Stimulated activated CD8-positive, alpha-beta memory T cell treated with anti-CD3 and anti-CD28 coated beads, Interleukin-7, amount 100 ng/mL, for 24 hours (primary cell): ENCODE measurements at places on chromosomes 3 and 15.
A peak's percentile ranks its signal among the peaks of the same experiment; 100 is the strongest.

DNA sequence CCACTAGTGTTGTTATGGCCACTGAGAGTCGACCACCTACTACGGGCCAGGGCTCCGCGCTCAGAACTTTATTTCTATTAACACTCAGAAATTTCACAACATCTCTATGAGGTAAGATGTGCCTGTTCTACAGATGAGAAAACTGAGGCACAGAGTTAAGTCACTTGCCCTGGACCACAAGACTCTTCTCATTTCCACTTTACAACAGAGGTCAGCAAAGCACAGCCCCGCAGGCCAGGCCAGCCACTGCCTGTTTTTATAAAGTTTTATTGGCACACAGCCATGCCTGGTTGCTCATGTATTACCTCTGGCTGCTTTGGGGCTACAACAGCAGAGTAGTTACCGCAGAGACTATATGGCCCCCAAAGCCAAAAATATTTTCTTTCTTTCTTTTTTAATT, 503.6 kb downstream of the SHQ1 start:
- DNase-seq = no peak

DNA sequence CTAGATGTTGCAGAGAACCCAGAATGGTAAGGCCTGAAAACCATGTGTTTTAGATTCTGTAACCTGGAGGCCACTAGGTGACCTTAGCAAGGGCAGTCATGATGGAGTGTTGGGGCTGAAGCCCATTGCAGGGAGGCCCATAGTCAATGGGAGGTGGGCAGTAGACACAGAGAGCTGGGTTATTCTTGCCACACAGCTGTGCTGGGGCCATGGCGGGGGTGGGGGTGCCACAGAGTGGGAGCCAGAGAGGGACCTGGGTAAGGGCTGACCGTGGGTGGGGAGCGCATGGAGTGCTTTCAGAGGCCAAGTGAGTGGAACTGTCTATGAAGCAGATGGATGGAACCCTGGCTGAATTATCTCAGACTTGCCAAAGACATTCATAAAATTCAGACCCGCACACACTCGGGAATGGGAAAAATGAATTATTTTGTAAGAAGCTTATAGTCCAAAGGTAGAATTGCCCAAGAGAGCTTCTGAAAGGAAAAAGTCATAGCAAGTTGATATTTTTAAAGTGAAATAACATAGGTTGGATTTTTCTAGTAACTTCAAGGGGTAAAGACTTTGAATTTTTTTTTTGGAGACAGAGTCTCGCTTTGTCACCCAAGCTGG, 53.9 kb downstream of the SMAD3 start:
- no peak for DNase-seq

DNA sequence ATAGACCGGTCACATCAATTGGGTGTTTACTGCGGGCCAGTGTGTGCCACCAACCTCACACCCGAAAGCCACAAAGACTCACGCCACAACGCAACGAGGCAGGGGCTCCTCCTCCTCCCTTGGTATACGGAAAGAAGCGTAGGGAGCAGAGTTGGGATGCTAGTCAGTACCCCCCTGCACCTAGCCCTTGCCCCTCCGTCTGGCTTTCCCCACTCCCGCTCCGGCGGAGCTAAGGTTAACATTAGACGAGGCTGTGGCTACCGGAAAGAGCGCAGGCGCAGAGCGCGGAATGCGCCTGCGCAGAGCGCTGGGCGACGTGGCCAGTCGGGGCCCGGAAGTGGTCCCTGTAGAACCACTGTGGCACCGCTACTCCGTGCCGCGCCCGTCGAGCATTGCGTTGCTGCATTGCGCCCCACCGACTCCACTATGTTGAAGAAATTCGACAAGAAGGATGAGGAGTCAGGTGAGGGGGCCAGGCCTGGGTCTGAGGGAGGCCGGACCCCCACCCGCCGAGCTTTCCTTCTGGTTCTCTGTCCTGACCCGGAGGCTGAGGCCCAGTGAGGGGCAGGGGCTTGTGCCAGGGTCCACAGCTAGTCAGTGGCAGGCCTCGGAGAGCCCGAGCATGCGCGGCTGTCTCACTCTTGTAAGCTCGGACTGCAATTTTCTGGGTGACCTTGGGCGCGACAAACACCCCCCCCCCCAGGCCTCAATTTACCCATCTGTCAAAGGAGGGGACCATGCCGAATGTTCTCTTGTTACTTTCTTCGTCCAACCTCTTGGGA, at the start of gene COPG1:
TSS of gene COPG1 (plus strand) at position 323 of the 782 bp plus-strand sequence. CDS start at position 427, 104 bp downstream.
- peak; percentile 66 for DNase-seq

- no peak for DNase-seq
Observed at GRCh38 chr3:13072600-13073325, 466 bp downstream of the IQSEC1 start.

- DNase-seq = no peak
Observed at GRCh38 chr15:28943611-28944230, 57.9 kb downstream of the APBA2 start.

DNA sequence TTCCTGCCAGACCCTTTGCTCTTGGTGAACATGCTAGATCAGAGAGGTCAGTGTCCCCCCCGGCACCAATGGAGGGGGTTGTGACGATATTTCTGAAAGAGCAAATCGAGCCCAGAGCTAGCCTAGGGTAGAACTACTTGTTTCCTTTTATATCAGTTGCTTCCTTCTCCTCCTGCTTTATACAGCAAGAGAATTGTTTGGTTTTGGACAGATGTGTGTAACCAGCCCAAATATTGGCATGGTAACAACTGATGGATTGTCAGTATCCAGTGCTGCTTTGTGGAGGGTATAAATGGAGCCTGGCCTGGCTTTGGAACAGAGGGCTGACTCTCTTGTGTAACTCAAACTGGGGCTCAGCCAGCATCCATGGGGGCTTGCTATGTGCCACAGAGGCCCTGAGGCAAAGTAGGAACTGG, 27.2 kb downstream of the SNX1 start:
- no peak for DNase-seq

DNA sequence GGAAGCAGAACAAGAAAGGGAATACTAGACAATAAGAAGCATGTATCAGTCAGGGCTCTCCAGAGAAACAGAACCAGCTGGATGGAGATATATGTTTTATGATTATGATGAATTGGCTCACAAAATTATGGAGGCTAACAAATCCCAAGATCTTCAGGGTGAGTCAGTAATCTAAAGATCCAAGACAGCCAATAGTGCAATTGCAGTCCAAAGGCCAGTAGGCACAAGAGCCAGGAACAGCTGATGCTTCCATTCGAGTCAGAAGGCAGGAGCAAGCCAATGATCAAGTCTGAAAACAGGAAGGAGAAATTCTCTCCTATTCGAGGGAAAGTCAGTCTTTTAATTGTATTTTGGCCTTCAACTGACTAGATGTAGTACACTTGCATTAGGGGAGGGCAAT, 164.9 kb upstream of the ST8SIA2 start:
- DNase-seq = no peak

DNA sequence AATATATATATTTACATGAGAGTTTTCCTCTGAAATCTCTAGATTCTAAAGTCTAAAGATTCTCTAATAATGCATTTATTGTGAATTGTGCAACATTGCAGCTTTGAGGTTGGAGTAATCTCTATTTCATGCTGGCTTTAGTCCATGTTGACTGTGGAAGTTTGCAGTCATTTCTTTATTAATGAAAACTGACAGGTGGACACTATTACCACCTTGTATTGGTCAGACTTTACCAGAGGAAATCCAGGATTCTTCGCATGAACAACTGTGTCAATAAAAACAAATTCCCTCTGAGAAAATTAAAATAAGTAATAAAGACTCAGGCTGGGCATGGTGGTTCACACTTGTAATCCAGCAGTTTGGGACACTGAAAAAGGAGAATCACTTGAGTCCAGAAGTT, 274.1 kb downstream of the SHQ1 start:
- no peak for DNase-seq

- no peak for DNase-seq
Observed at GRCh38 chr3:98068824-98069223, 18.1 kb upstream of the OR5AC2 start.

- DNase-seq = no peak
Observed at GRCh38 chr15:83110381-83110780, 2.9 kb downstream of the TM6SF1 start.

GRCh38 chr3:73235768-73236167, 174.3 kb downstream of the EBLN2 start:
- DNase-seq = no peak

- DNase-seq = no peak
Observed at GRCh38 chr3:135416182-135416581, 549.3 kb upstream of the PPP2R3A start.

DNA sequence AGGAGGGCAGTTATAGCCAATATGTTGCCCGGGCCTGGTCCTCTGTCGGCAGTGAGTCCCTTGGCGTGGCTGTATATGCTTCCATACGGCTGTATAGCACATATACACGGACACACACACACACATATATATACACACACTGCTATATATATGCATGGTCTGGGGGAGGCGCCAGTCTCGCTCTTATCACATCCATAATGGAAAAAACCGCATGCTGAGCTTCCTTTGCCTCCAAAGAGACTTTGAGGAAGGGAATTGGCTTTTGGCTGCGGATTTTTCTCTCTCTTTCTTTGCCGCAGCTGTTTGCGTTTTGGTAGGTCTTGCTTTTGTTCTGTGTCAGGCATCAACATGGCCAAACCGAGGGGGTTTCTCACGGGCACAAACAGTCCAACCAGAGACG, 11.3 kb upstream of the TMEM115 start:
- DNase-seq = no peak
